BE2C (cell line): ENCODE measurements at places on chromosomes 3 and 15.

- no peak for DNase-seq
Observed at GRCh38 chr15:41935566-41936020, 36.8 kb downstream of the EHD4 start.

DNA sequence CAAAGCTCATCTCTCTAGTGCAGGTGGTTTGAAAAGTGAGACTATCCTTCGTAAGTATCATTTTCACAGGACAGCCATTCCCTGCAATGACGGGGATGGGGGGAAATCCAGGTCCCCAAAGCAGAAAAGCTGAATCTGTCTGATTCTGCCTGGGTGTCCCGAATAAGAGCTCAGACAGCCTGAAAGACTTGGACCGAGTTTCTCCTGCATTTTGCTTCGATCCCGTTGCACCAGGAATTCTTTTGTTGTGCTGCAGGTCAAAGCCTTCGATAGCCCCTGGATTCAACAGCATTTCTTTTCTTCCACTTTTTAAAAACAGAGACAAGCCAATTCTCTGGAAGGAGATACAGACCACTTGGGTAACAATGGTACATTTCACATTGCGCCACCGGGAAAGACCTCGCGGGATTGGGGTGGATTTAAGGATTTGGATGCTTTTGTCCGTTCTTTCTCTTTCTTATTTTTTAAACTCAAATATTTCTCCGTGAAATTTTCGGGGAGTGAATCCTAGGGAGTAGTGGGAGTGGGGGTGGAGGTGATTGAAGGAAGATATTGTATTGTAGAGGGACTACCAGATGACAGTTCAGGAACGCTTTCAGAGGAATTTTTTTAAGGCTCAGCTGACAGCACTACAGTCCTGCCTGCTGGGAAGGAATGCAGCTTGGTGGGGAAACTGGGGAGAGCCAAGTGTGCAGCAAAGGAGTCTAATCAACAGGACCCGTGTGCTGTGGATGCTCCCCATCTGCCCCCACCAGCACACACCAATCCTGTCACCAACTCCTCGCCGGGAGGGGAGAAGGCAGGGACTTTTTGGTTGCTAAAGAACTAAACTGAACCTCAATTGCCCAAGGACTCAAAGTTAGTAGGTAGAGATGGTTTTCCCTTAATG is 2.6 kb downstream of the SLITRK3 start:
- no peak for DNase-seq

DNA sequence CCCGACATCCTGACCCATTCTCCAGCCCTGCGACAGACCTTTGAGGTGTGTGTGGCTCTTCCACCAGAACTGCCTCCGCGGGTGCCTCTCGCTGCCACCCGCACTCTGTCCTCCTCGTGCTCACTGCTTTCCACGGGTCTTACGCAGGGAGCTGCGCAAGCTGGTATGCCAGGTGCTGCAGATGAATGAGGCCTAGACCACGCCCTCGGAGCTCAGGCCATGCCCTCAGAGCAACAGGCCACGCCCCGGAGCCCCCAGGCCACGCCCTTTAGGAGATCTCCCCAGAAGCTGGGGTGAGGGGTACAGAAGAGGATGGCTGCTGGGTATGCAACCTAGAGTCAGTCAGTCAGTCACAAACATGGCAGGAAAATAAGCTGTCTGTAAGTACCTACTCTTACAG is 300.3 kb downstream of the GABRG3 start:
- no peak for DNase-seq

- DNase-seq: no peak
Observed at GRCh38 chr3:103926936-103927335, 1439.8 kb upstream of the ALCAM start.

DNA sequence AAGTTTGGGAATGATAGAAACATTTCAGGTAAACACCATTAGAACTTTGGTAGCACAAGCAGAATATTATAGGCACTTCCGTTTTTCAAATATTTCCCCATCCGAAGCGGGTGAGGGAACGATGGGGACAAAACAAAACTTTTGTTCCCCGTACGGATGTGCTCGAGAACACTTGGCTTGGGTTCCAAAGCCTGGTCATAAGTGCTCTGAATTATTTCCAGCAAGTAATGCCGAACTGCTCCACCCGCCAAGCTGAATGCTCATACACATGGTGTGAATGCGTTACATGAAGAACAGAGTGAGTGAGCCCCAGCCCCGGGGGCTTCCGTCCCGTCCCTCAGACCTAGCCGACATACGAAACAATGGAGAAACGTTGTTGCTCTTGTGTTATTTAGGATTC is 438.2 kb upstream of the ARRDC4 start:
- DNase-seq: no peak

GRCh38 chr3:146404436-146404835 is 64.9 kb downstream of the PLSCR2 start:
- no peak for DNase-seq

GRCh38 chr3:40172560-40172959 is 136.9 kb upstream of the EIF1B start:
- DNase-seq: no peak

DNA sequence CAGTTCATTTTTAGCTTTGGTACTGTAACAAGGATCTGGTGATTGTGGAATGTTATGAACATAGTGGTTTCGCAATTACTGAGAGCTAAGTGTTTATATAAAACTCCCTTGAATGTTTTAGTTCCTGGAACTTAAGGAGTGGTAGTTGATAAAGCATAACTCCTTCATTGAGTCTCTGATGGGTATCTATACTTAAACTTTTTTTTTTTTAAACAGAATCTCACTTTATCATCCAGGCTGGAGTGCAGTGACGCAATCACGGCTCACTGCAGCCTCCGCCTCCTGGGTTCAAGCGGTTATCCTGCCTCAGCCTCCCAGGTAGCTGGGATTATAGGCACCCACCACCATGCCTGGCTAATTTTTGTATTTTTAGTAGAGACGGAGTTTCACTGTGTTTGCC is 11.3 kb downstream of the PRKCI start:
- DNase-seq: no peak

DNA sequence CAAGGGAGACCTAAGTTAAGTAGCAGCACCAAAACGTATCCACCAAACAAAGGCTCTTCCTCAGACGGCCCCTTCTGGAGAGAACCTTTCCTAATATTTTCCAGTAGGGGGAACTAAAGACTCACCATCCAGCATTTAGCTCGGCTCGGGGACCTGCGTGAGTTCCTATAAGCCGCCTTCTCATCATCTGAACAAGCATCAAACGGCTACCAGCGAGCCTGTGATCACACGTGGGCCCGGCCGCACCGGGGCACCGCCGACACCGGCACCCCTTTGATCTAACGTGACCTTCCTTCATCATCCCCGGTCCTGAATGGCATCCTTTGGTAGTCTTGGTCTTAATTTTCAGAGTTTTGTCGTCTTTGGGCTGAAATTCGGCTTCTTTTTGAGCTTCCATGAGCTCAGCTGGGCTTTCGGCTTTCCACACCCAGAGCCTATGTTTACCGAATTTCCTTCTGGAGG is 1.4 kb upstream of the ROBO2 start:
- peak; percentile 82 for DNase-seq

GRCh38 chr15:49697121-49697520 is 76.3 kb downstream of the DTWD1 start:
- DNase-seq: no peak

- DNase-seq: no peak
Observed at GRCh38 chr3:117068301-117068700, 358.7 kb downstream of the TUSC7 start.

DNA sequence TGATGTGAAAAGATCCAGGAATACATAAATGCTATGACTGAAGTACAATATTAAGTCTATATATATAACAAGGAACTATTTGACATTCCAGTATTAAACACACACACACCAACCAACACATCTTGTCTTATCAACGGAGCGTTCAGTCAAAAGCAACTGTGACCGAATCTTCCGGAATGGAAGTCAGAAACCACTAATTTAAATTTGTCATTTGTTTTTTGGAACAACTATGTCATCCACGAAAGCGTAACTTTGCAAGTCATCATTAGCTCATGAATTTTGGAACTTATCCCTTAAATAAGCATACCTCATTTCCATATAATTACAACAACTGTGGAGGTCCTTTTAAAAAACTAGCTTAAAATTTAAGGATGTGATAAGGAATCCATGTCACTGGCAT is 5.0 kb downstream of the ZNF385D start:
- no peak for DNase-seq

- DNase-seq: no peak
Observed at GRCh38 chr3:143158014-143158988, 38.7 kb downstream of the CHST2 start.

DNA sequence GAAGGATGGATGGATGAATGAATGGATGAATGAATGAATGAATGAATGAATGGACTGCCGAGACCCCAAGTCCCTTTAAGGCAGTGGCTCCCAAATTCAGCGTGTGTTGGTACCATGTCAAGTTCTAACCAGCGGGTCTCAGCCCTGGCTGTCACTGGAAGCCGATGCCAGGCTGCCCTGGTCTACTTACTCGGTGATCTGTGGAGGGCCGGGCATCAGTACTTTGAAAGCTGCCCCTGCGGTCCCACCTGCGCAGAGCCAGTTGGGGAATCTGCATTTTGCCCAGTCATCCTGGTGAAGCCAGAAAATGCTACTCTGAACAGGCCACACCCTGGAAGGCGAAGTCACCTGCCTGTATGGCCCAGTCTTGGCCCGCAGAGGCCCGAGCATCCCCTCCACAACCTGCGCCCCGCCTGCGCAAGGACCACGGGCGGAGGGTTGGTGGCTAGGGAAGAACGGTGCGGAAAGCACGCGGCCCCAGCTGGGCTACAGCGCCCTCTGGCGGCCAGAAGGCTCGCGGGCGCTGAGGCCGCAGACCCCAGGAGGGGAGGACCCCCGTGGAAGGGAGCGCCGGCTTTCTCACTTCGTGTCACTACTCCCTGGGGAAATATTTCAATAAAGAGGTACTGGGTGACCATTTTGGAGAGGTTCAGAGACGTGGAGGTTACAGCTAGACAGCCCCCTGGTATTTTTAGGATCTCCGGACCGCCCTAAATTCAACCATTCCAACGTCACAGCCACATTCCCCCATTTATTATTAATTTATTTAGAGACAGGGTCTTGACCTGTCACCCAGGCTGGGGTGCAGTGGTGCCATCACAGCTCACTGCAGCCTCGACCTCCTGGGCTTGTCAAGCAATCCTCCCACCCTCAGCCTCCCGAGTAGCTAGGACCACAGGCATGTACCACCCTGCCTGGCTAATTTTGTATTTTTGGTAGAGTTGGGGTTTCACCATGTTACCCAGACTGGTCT is 34.9 kb downstream of the PRKCD start:
- DNase-seq: peak; percentile 59

- no peak for DNase-seq
Observed at GRCh38 chr3:162437480-162437879, 940.9 kb downstream of the OTOL1 start.

DNA sequence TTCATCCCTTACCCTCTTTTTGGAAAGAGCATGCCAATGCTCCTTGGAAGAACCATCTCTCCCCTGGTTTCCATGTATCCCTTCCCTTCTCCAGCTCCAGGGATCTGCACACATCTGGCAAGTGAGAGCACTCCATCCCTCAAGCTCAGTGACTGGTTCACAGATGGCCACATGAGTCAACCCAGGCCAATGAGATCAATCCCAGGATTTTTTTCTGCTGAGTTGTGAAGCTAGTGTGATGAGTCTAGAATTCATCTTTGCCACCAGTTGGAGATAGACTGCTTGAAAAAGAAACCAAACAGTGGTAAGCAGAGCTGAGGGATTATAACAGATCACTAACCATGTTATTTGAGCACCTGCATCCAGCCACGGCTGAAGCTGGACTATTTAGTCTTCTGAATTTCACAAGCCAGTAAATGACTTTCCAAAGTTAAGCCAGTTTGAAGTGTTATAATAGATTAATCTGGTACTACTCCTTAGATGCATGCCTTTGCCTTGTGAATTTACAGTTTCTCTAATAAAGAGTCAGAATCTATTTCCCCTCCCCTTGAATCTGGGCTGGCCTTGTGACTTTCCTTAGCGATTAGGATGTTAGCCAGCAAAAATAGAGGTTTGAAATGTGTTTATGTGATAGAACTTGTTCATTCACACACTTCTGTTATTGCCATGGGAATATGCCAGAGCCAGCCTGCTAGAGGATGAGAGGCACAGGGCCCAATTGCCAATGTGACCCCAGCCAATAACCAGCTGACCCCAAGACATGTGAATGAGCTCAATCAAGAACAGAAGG is 159.8 kb downstream of the WNT5A start:
- no peak for DNase-seq

DNA sequence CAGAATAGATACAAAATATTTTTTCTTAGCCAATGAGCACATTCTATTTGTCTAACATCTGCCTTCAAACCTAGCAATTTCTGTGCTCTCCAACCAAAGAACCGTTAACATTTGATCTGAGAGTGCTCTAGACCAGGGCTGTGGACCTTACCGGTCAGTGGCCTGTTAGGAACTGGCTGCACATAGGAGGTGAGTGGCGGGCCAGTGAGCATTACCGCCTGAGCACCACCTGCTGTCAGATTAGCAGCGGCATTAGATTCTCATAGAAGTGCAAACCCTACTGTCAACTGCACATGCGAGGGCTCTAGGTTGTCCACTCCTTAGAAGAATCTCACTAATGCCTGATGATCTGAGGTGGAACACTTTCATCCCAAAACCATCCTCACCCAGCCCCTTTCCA is 131.7 kb downstream of the CADM2 start:
- no peak for DNase-seq

GRCh38 chr3:159520638-159521037 is 468.0 kb upstream of the IL12A start:
- no peak for DNase-seq

DNA sequence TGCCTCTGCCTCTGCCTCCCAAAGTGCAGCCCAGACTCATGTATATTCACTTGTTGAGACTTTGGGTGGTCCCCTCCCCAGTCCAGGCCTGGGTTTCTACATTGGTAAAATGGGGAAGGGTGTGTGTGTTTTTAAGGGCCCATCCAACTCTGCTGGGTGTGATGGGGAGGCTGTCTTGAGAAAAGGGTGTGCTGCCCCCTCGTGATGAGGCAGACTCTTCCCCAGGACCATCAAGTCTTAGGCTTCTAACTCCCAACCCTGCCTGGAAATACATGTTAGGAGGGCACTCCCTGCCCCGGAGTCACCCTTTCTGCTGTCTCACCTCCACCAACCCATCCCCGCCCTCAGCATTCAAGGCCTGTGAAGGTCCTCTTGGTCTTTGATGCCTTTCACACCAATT is 4.4 kb upstream of the PTPN23 start:
- DNase-seq: no peak

DNA sequence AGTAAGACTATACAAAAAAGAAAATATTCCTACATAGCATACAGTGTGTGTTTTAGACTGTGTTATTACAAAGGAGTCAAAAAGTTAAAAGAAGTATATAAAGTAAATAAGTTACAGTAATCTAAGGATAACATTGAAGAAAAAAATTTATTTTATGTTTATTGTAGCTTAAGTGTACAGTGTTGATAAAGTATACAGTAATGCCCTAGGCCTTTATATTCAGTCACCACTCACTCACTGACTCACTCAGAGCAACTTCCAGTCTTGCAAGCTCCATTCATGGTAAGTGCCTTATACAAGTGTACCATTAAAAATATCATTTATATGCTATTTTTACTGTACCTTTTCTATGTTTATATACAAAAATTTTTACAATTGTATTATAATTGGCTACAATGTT is 220.1 kb downstream of the BCHE start:
- no peak for DNase-seq
